ENCODE measurements at places on chromosomes 4 and X.

- no peak for DNase-seq
These were observed 116.1 kb upstream of the PLAC1 start for GRCh38 chrX:134774190-134775048.

- DNase-seq, result no peak
These were observed 58.3 kb downstream of the EVC2 start for GRCh38 chr4:5650040-5650439.

- no peak for DNase-seq
These were observed 16.1 kb upstream of the TASL start for GRCh38 chrX:30593440-30594200.

DNA sequence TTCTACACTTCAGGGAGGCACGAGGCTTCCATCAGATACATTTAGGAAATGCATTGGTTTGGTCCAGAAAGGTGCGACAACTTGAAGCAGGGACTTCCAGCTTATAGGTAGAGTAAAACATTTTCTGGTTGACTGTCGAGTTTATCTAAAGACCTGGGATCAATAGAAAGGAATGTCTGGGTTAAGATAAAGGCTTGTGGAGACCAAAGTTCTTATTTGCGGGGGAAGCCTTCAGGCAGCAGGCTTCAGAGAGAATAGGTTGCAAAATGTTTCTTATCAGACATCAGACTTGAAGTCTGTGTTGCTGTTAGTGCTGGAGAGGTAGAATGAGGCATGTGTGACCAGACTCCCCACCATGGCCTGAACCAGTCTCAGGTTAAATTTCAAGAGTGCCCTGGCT, 190.3 kb downstream of the TRIML1 start:
- DNase-seq, result no peak

GRCh38 chr4:25950461-25951389, 36.7 kb downstream of the SMIM20 start:
- no peak for DNase-seq

DNA sequence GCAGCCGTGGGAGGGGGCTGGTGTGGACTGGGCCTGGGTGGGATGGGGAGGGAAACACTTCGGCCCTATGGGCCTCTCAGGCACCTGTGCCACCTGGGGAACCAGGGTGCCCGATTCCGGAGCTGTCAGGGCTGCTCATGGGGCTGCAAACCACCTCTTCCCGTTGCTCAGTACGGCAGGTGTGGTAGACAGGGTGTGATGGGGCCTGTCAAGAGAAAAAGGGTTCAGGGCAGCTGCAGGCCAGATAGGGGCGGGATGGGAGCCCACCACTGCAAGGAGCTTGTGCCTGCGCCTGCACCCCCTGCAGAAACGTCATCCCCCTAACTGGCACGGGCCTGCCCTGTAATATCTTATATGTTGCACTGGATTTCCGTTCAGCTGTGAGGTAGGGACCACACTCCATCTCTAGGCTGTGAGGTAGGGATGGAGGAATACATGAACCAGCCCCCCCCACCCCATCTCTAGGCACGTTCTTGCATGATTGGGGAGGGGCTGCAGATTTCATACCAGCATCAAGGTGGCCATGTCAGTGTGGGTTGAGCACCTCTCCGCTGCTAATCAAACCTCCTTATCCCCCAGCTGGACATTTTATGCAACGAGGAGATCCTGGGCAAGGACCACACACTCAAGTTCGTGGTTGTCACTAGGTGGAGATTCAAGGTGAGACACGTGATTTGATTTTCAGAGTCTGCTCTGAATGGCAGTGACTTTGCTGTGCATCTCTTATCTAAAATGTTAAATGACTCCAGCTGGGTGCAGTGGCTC, 59.0 kb downstream of the PCGF3 start:
- DNase-seq, result no peak

GRCh38 chr4:146333187-146333894, 119.0 kb downstream of the REELD1 start:
- no peak for DNase-seq

DNA sequence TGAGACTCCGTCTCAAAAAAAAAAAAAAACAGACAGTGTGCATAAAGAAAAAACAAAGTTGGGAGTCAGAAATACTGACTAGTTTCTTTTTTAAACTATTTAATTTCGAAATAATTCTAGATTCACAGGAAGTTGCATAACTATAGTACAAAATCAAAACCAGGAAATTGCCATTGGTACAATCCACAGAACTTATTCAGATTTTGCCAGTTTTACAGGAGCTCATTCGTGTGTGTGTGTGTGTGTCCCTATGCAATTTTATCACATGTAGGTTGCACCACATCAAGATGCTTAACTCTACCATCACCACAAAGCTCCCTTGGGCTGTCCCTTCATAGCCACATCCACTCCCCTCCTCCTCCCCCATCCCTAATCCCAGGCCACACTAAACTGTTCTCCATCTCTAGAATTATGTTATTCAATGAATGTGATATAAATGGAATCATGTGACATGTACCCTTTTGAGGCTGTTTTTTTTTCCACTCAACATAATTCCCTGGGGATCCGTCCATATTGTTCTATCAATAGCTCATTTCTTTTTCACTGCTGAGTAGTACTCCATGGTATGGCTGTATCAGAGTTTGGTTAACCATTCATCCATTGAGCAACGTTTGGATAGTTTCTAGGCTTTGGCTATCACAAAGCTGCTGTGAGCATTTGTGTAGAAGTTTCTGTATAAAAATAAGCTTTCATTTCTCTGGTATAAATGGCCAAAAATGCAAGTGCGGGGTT, 16.3 kb upstream of the DDX3X start:
- DNase-seq, result no peak

DNA sequence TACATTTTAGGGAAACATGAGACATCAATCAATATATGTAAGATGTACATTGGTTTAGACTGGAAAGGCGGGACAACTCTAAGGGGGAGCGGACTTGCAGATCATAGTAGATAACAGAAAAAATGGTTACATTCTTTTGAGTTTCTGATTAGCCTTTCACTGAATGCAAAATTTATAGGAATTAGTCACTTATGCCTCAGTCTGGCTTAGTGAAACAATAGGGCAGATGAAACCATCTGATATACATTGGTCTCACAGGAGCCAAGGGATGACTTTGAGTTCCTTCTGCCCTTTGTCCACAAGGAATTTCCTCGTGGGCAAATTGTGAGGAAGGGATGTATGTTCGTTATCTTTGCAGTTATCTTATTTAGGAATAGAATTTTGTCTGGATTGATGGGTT, 128.2 kb downstream of the ARSF start:
- DNase-seq, result no peak

GRCh38 chr4:31947101-31947500, 1226.9 kb downstream of the PCDH7 start:
- DNase-seq, result no peak

DNA sequence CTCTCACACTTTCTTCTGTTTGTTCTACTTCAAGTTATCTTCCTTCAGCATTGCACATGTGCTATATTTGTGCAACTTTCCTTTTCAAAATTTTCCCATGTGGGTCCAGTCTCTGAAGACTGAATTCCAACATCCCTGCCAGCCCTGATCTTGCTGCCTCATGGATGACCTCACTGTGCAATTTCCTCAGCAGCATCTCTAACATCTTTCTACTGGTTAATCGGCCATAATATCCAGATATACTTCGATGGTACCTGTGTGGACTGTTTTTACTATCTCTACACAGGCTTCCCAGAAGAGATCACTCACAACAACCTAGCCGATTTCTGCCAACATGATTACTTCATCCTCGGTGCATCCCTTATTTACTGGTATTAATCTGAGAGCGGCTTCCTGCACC, 41.5 kb downstream of the GPM6A start:
- DNase-seq, result no peak

DNA sequence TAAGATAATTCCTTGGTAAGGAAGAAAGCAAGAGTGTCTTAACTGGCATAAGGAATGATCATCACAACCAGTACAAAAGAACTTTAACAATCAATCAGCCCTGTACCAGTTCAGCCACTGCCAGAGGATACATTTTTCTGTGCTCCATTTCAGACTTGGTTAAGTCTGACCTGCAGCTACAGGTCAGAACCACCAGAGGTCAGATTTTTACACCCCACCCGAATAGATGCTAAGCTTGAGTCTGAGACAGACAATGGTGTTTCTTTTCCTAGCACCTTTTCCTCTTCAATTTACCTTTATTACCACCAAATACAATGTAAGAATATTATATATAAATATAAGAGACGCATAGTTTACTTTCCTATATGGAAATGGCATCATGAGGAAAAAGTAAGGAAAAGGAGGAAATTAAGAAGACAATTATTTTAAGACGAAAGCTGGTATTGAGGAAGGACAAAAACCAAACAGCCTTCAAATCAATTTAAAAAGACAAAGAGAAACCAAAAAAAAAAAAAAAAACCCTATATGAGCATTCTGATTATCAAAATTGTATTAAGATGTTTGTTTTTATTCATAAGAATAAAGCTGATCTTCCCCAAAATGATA, 215.3 kb upstream of the TTC29 start:
- DNase-seq, result peak; percentile 18

- DNase-seq, result no peak
These were observed 64.9 kb downstream of the HMGB2 start for GRCh38 chr4:173269280-173269679.

DNA sequence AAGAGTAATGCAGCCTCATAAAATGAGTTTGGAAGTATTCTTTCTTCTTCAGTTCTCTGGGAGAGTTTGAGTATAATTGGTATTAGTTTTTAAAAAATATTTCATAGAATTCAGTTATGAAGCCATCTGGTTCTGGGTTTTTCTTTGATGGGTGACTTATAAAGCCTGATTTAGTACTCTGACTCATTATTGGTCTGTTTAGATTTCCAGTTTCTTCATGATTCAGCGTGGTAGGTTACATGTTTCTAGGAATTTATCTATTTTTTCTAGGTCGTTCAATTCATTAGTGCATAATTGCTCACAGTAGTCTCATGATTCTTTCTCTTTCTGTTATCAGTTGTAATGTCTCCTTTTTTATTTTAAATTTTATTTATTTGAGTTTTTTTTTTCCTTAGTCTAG, 111.2 kb downstream of the CEP44 start:
- peak; percentile 27 for DNase-seq

DNA sequence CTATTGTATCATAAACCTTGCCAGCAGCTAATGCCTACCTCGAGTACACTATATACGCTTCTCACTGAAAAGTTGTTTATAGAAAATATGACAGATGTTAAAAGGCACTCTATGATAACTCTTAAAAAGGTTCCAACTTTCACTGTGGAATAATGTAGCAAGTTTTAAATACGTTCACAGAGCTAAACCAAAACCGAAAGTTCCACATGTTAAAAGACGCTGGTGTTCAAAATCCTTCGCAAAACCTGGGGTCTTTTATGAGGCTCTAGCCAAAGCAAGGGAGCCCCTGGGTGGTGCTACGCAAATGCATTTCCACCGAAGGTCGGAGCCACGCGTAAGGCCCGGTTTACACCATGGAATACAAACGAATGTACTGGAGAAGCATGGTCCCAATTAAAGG, 103.7 kb upstream of the TENM3 start:
- no peak for DNase-seq

DNA sequence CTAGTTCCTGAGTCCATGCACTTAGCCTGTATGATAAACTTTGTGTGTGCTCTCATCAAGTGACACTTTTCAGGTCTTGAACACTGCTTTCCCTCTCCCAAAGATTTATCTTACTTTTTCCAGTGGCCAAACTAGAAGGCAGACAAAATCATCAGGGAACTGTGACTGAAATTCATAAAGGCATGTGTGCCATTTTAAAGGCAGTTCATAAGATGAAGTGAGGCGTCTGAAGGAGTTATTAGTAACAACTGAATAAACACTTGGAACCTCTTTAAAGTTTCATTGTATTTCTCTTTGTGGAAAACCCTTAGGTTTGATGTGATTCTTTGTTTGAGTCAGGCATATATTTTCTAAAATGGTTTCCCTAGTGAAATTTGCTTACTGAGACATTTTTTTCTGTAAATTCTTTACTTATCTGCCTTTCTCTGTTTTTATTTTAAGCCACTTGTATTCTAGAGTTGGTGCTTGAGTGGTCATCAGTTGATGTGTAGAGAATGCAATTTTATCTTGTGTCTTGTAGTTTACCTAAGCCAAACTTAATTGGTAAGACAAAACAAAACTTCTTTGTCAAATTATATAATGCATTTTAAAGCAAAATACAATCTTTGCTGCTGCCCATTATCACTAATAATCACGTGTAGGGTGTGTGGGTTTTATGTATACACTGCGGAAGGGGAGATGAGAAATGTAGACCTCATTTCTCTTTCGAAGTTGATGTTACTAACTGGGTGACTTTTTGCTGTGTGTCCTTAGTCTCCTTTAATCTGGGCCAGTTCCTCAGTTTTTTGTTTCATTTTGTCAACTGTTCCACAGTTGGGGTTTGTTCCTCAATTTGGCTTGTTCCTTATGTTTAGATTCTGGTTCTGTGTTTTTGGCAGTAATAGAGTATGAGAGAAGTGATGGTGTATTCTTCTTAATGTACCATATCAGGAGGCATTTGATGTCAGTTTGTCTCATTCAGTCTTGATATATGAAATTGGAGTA, 56.8 kb downstream of the RBPJ start:
- DNase-seq, result no peak

DNA sequence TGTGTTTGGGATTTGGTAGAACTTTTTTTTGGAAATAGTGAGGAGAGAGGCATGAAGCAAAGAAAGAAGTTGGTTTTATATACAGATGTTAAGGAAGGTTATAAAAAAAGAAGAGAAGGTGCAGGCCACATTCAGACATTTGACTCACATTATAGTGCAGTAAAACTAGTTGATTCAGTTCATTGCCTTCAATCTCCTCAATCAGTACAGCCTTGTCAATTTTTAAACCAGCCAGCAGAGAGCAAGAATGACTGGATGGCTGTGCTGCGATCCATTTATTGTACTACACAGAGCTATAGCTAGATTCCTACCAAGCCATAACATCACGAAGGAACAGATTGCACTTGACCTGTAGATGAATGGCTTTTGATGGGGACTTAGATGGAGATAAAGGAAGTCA, 79.7 kb upstream of the LSM6 start:
- DNase-seq, result no peak

GRCh38 chr4:80058740-80059139, 14.3 kb downstream of the ANTXR2 start:
- no peak for DNase-seq

GRCh38 chr4:147362938-147363337, 118.0 kb upstream of the EDNRA start:
- no peak for DNase-seq

- peak; percentile 13 for DNase-seq
These were observed 73.1 kb upstream of the FMR1 start for GRCh38 chrX:147838465-147839131.

DNA sequence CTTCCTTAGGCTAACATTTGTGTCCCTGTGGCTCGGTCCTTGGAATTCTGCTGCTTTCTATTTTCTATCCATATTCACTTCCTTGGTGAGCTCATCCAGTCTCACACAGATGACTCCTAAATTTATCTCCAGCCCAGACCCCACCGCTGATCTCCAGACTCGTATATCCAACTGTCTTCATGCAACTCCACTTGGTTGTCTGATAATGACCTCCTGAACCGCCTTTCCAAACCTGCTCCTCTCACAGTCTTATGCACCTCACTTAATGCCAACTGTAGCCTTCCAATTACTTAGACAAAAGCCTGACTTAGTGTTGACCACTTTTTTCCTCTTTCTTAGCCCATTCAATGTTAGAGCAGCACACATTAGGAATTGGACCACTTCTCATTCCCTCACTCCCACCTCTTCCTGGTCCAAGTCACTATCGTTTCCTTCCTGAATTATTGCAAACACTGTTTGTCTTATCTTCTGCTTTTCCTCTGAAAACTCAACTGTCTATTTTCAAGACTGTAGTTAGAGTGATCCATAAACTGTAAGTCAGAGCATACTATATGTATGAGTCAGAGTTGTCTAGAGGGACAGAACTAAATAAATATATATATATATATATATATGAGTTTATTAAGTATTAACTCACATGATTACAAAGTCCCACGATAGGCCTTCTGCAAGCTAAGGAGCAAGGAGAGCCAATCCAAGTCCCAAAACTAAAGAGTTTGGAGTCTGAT, 292.5 kb downstream of the UNC5C start:
- no peak for DNase-seq
